ENCODE measurements at places on chromosomes 11 and 22.

DNA sequence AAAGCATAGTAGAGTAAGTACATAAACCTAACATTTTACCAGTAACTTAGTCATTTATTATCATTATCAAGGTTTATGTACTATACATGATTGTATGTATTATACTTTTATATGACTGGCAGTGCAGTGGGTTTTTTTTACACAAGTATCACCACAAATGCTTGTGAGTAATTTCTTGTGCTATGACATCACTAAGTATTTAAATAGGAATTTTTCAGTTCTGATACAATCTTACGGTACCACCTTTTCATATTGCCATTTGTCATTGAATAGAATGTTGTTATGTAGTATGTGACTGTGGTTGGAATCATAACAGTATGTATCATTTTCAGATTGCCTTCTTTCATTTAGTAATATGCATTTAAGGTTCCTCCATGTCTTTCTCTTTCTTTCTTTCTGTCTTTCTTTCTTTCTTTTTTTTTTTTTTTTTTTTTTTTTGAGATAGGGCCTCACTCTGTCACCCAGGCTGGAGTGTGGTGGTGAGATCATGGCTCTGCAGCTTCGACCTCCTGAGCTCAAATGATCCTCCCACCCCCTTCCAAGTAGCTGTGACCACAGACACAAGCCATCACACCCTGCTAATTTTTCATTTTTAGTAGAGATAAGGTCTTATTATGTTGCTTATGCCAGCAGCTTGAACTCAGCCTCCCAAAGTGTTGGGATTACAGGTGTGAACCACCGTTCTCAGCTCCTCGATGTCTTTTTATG is 18.6 kb downstream of the ATM start:
- DNase-seq = no peak

- peak; percentile 60 for DNase-seq
These were observed at the start of gene TMEM9B for GRCh38 chr11:8964324-8965320. Gene TMEM9B, minus strand, starts transcription at chr11:8964442. Its CDS starts 129 bp downstream, at chr11:8964313.

DNA sequence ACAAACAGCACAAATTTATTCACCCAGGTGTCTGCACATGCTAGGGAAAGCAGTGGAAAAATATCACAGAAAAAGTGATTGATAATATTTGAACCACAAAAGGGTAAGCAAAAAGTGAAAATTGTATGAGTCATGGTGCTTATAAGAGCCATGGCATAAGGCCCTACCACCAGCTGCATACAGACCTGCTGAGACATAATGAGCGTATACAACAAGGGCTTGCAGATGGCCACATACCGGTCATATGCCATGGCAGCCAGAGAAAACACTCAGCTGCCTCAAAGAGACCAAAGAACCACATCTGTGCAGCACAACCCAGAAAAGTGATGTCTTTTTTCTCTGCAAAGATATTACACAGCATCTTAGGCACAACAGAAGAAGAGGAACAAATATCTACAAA is 71.4 kb upstream of the OR9G4 start:
- no peak for DNase-seq

GRCh38 chr11:115148101-115148500 is 356.1 kb downstream of the CADM1 start:
- DNase-seq = no peak

GRCh38 chr11:14700593-14700992 is 57.0 kb downstream of the PDE3B start:
- DNase-seq = no peak

- no peak for DNase-seq
These were observed 12.3 kb downstream of the ENDOD1 start for GRCh38 chr11:95101935-95102334.

DNA sequence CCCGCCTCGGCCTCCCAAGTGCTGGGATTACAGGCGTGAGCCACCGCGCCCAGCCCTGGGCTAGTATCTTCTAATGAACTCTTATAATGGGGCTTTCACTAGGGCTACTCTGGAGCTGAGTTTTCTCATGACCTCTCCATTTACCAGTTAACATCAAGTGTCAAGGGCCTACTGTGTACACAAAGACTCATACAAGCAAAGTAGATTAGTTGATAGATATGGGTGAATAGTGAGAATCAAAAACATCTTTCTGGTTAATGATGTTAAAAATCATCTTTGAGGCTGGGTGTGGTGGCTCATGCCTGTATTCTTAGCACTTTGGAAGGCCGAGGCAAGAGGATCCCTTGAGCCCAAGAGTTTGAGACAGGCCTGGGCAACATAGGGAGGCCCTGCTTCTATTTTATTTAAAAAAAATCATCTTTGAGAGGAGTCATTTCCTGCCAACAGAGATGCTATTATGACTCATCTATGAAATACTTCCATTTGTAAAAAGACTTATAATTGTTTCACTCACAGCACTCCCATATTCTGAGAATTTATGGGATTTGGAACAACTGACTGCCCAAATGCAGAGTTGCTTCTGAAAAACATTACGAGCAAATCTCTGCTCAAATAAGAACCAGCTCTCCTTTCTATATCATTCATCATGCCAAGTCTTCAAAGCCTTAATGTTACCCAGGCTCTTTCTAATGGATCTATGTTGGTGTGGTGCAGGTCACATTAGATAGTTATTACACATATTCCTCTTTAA is 57.0 kb downstream of the GDPD4 start:
- no peak for DNase-seq

GRCh38 chr11:106234794-106235193 is 157.3 kb downstream of the AASDHPPT start:
- no peak for DNase-seq

All from stimulated activated CD4-positive, alpha-beta T cell treated with anti-CD3 and anti-CD28 coated beads, Interleukin-2, amount 100 ng/mL, for 4 hours (primary cell).